ENCODE measurements at places on chromosomes 7 and 10.
A peak's percentile ranks its signal among the peaks of the same experiment; 100 is the strongest.

DNA sequence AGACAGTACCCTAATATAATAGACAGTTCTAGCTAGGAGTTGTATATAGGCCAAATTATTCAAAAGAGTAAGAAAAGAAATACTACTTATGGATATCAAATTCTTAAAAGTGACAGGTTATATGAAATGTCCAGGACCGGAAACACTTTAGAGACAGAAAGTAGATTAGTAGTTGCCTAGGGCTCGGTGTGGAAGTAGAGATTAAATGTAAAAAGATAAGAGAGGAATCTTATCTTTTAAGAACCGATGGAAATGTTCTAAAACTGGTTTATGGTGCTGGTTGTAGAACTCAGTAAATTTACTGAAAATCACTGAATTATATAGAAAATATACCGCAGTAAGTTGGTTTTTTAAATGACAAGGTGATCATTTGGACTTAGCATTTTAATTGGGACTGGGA is 147.5 kb upstream of the ASAH2 start:
- no peak for DNase-seq

DNA sequence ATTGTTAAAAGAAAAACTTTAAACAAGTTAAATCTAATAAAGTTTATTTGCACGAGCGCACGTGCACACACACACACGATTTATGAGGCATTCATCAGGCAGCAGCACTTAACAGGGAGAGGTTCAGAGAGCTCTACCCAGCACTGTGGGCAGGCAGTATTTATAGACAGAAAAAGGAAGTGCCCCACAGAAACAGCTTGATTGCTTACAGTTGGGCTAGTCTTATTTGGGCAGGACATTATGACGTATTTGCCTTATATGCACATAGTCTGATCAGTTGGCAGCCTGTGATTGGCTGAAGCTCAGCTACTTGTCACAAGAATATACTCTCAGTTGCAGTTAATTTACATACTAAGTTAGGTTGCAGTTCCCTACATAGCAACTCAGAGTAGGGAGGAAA is 1.2 kb upstream of the SDHAF3 start:
- DNase-seq, result no peak

- DNase-seq, result no peak
Observed at GRCh38 chr7:29843093-29843492, 36.8 kb downstream of the WIPF3 start.

- no peak for DNase-seq
Observed at GRCh38 chr10:47225928-47226645, 73.9 kb upstream of the GDF10 start.

- DNase-seq, result peak; percentile 76
Observed at GRCh38 chr7:106216517-106216922, 68.3 kb downstream of the NAMPT start.

- DNase-seq, result peak; percentile 73
Observed at GRCh38 chr7:130901209-130901783, 167.3 kb upstream of the KLF14 start.

DNA sequence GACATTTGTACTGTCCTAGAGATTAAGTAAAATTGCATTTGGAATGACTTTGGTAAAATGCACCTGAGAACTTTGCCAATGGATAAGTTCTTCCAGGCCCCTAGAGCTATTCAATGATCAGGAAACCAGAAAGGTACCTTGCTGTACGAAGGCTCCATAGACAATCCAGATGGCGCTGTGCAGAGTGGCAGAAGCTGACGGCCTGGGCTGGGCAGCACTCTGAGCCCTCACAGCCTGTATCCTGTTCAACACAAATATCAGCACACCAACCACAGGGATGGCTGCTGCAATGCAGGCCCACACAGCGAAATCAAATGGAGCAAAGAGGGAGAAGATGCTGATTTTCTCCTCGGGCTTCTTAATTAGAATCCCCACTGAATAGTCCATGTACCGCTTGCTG is 642.4 kb downstream of the GRID1 start:
- no peak for DNase-seq

DNA sequence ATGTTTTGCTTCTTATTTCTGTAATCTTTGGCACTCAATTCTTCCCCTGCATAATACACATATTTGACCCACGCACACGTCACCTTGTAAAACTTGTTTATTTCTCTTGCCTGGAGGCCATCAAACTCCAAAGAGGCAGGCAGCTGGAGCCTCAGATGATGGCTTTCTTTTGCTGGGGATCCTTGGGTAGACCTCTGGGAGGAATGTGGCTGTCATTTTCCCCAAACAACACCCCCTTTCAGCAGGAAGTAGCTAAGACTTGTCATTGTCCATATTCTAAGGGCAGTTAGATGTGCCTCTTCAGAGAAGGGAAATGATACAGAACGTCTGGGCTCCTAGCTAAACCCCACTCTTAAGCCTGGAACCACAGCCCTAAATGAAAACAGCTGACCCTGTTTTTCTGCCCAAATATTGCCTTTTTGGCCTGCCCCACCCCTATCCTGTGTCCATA is 111.3 kb downstream of the ITGB8 start:
- peak; percentile 88 for DNase-seq

GRCh38 chr10:61554925-61555324 is 101.7 kb upstream of the TMEM26 start:
- DNase-seq, result no peak

GRCh38 chr7:68321776-68322496 is 1276.3 kb upstream of the AUTS2 start:
- DNase-seq, result no peak

DNA sequence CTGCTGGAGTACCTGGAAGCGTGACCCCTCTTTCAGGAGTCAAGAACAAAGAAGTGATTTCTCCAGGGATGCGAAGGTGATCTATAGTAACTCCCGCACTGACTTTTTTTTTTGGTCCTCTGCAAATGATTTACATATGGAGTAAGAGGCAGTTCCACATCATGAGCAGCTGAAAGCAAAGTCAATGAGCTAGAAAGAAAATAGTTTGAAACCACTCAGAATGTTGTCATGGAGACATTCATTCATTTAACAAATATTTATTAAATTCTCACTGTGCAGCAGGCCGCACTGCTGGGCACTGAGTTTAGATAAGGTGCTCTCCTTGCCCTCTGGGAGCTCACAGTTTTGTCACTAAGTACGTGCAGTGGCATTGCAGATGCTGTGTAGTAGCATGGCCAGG is 206.7 kb downstream of the CAMK1D start:
- DNase-seq, result no peak

DNA sequence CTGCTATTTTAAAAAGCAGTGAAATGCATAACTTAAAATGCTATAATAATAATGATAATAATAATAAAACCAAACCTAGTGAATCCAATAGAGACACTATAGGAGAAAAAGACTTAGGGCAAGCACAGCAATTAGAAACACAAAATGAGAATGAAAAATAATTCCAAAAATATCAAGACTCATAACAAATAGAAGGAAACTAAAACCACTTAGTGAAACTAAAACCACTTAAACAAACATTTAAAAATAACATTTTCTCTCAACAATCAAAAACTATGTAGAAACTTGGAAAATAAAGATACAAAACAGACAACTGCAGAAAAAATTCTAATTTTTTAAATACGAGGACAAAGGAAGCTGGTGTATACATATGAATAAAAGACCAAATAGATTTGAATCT is 655.2 kb upstream of the NRG3 start:
- DNase-seq, result no peak

DNA sequence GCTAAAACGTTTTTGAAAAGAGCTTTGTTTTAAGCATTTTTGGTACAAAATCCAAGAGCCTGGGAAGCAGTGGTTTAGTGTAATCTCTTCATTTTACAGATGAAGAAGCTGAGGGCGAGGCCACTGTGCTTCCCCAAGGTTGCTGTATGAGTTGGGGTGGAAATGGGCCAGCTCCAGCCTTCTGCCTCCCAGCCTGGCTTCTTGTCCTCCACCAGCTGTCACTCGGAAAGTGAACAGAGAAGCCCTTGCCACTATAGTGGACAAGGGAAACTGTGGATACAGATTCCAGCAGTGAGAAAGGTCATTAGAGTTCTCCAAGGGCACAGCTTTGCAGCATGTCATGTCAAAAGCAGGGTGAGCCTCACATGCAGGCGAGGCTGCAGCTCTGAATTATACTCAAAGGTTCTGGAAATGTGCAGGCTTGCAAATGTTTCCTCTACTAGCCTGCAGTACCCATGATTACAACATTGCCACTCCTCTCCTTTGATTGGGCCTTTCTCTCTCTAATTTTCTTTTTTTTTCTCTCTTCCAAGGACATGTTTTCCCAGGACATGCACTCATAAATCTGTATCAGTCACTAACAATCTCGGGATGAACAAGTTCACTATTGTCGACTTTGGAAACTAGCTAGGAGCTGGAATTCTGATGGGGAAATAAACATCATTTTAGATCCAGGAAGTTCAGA is 33.0 kb downstream of the BAMBI start:
- no peak for DNase-seq

GRCh38 chr10:88121361-88121760 is 257.9 kb downstream of the PTEN start:
- no peak for DNase-seq

- DNase-seq, result no peak
Observed at GRCh38 chr7:149811221-149811620, 27.0 kb upstream of the ZNF862 start.

GRCh38 chr10:543862-544822 is 145.3 kb downstream of the DIP2C start:
- no peak for DNase-seq

- DNase-seq, result no peak
Observed at GRCh38 chr7:32275216-32276009, 205.2 kb upstream of the PDE1C start.

DNA sequence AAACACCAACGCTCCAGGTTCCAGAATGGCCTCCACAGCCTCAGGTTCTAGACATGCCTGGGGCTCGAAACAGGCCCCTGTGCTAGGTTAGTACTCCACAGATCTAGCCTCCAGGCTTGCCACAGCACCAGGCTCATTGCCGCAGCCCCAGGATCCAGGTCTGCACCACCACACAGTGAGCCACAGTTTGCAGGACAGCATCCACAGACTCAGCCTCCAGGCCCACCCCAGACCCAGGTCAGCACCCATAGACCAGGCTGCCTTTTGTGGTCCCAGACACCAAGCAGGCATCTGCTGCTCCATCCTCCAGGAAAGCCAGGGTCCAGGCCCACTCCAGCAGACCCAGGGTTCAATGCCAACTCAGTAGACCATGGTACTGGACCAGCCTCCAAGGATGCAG is 132.3 kb upstream of the VSTM2A start:
- DNase-seq, result no peak

GRCh38 chr10:5588603-5589002 is 63.8 kb downstream of the CALML3 start:
- no peak for DNase-seq

DNA sequence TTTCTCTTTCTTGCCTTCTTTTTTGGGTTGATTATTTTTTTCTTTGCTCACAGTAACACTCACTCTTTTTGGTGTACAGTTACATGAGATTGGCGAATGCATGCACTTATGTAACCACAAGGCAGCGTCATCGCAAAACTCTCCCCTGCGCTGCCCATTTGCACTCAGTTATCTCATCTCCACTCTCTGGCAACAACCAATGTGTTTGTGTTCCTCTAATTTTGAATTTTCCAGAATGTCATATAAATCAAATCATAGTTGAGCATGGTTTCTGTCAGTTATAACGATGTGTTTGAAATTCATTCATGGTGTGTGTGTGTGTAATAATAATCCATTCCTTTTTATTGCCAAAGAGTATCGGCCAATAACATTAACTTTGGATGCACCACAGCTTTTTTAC is 23.0 kb upstream of the IGFBP3 start:
- DNase-seq, result no peak

GRCh38 chr10:61760943-61761824 is 98.5 kb downstream of the CABCOCO1 start:
- DNase-seq, result peak; percentile 68

GRCh38 chr7:80467069-80467468 is 44.8 kb downstream of the GNAT3 start:
- no peak for DNase-seq

- no peak for DNase-seq
Observed at GRCh38 chr7:87784424-87784823, 91.7 kb downstream of the SLC25A40 start.

- DNase-seq, result no peak
Observed at GRCh38 chr7:107660381-107661080, at the start of gene SLC26A4. SLC26A4 (plus strand) TSS chr7:107660828; CDS start chr7:107661642, 814 bp downstream.

DNA sequence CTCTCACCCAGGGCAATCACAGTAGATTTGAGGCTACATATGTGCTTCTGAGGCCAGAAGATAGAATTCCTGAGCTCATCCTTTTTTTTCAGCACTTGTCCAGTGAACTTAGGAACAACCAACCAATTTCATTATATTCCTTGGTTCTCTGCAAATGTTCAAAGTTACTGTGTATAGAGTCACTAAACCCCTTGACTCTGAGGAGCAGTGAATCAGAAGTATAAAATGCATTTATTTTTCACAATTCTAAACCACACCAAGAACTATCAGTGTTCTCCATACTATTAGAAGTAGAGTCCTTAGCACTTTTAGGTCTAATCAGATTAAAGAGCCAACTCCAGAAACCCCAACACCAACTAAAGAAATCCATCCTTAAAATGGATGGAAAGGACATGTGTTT is 19.6 kb upstream of the PAPSS2 start:
- no peak for DNase-seq

DNA sequence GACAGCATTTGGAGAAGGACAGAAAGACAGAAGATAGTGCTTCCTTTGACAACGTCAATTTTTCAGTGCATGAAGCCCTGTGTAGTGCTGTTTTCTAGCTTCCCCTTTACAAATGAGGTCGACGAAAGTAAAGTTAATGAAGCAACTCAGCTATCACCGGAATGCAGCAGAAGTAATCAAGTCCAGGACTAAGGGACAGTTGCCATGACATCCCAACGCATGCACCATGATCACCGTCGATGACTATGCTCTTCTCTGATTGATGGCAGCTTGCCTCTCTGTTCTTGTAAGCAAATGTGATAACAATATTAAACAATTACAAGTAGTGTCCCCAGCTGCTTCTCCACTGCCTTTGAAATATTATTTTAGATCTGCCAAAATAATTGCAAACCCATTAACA is 205.8 kb downstream of the FRMD4A start:
- no peak for DNase-seq

- no peak for DNase-seq
Observed at GRCh38 chr7:157027568-157028198, 17.2 kb upstream of the MNX1 start.

- DNase-seq, result no peak
Observed at GRCh38 chr7:107874111-107874510, 16.9 kb upstream of the DLD start.
